ENCODE measurements at places on chromosomes 11 and 22.
A peak's percentile ranks its signal among the peaks of the same experiment; 100 is the strongest.

DNA sequence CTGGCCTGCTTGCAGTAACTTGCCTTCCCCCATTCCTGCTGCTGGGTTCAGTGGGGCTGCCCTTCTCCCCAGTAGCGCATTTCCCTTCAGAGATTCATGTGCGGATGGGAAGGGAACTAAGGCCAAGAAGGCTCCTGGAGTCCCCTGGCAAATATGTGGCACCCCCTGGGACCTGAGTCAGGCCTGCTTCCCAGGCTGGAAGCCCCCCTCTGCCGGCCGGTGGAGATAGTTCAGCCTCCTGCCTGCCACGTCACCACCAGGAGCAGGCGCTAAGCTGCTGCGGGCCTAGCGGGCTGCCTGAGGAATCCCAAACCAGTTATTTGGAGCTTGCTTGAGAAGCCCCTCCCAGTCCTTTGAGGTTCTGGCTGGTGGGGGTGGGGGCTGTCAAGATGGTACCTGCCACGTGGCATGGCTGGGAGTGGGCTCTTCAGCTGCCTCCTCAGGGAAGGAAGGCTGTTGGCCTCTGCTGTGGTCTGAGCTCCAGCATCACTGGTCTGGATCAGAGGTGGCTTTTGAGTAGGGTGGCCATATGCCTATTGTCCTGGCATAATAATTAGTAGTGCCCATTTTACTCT lies 2.0 kb downstream of the SERPINH1 start:
- DNase-seq, result no peak

- no peak for DNase-seq
These were observed 207.5 kb downstream of the TBC1D22A start for GRCh38 chr22:46969961-46970360.

DNA sequence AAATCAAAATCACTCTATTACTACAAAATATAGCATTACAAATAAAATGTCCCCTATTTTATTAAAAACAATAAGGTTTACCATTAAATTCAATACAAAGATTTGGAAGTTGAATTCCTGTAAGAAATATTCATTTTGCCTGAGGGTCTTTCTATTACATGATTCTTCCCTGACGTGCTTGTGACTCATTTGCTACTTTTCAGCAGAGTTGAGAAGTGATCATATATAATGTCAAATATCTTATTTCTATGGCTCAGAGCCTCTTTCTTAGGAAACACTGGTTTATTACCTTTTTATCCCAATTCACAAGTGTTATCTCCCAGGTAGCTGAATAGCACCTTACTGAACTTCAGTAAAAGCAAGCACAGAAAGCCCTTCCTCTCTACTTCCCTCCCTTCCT lies 65.2 kb upstream of the CNTN5 start:
- DNase-seq, result no peak

DNA sequence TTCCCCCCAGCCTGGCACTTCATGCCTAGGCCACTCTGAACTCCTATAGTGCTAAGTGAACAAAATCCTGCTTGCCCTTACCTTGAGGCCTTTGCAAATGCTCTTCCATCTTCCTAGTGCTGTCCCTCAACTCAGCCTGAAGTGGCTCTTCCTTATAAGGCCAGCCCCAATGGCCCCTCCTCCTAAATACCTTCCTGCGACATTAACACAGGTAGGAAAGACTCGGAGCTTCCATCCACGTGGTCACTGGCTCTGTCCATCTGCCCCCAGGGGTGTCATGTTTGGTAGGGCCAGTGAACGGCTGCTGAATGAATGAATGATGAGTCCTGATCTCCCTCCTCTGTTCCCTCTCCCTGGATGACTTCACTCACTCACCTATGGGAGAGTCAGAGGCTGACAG lies 4.2 kb downstream of the PDE2A start:
- DNase-seq, result no peak

- no peak for DNase-seq
These were observed 18.5 kb downstream of the MMP13 start for GRCh38 chr11:102936864-102937509.

DNA sequence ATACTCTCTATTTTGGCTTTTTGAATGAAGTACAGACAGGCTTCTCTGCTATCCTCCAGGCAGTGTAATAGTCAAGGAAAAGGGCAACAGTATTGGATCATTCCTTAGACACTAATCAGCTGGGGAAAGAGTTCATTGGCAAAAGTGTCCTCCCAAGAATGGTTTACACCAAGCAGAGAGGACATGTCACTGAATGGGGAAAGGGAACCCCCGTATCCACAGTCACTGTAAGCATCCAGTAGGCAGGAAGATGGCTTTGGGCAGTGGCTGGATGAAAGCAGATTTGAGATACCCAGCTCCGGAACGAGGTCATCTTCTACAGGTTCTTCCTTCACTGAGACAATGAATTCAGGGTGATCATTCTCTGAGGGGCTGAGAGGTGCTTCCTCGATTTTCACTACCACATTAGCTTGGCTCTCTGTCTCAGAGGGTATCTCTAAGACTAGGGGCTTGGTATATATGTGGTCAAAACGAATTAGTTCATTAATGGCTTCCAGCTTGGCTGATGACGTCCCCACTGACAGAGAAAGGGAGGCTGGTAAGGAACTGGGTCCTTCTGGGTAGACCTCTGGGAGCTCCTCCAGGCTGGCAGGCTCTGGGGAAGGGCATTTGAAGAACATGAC lies 5.2 kb downstream of the XBP1 start:
- no peak for DNase-seq

- no peak for DNase-seq
These were observed 84.4 kb downstream of the DENND5A start for GRCh38 chr11:9180784-9181183.

GRCh38 chr11:35292279-35292678 lies 127.1 kb downstream of the SLC1A2 start:
- no peak for DNase-seq

- no peak for DNase-seq
These were observed 444.9 kb upstream of the KIRREL3 start for GRCh38 chr11:127445476-127445875.

GRCh38 chr11:46936138-46937110 lies at the start of gene CSTPP1:
Gene CSTPP1 (plus strand): TSS chr11:46936761. CDS start chr11:46936806, 45 bp downstream.
- peak; percentile 98 for DNase-seq

- DNase-seq, result no peak
These were observed 7.6 kb upstream of the SERPINH1 start for GRCh38 chr11:75554258-75555022.

DNA sequence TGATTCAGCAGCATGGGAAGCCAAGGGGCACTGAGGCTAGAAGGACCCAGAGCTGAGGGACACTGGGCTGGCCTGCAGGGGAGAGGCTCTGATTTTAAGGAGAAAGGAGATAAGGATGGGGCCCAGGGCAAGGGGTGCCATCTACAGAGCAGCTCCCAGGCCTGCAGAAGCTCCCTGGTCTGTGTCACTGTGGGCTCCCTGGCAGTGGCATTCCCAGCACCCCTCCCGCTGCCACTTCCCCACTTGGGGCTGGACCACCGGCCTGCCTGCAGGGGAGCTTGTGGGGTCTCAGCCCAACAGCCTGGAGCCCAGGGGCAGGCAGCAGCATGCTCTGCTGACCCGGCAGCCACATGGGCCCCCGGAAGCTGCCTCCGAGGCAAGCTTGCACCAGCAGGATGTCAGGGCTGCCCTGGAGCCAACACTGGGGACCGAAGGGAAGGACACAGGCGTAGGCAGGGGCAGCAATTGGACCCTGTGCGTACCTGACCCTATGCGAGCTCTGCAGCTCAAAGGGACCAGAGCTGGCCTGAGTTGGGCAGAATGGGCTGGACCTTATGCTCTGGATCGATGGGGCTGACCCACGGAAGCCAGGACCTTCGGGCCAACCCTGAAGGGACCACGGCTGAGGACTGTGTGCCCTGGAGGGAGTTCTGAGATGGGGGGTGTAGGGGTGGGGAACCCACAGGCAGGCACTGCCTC lies 35.4 kb upstream of the WNT7B start:
- DNase-seq, result no peak
